ENCODE measurements at places on chromosomes 2 and 18.

- no peak for DNase-seq
These were observed 35.9 kb downstream of the ZNF385B start for GRCh38 chr2:179825494-179825893.

GRCh38 chr2:118169359-118170005, 81.2 kb downstream of the INSIG2 start:
- DNase-seq, result no peak

- DNase-seq, result no peak
These were observed 94.3 kb upstream of the ZNF516 start for GRCh38 chr18:76589316-76589715.

DNA sequence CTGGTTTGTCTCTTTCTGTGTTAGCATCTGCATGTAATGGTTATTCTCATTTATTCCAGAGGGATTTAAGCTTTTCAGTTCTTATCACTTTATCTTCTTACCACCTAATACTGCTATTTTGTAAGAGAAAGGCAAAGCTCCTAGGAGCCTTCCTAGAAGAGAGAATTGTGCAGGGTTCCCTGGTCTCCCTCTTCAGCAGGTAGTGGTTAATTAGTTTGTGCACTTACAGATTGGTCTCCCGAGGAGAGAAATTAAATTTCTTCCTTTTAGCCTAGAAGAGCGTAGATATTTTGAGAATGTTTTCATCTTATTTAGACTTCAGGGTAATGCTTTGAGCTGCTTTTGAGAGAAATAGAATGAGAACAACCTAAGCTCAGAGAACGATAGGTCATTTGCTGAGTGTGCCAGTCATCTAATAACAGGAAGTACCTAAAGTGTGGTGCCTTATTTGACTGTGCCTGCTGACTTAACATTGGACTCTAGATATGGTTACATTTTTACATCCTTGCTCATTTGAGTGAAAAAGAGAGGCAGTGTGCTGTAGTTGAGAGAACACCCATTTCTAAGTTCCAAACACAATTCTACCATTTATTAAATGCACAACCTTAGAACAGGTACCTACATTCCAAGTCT, 651.4 kb downstream of the STK39 start:
- DNase-seq, result no peak

DNA sequence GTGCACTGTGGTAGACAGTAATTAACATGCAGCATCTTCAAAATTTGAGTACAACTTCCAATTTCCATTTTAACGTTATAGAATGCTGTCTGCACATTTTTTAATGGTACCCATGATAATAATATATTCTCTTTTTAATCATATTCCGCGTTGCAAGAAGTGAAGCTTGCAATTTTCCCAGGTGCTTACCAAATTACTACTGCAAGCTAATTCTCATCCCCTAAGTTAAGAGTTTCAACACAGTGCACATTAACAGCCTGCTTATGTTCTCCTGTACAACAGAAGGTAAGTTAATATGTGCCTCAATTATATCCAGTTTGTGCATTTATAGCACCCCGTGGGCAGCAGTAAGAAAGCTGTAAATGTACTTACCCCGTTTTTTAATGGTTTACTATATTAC, 132.9 kb downstream of the CBLN2 start:
- no peak for DNase-seq

All from NCI-H526 (cell line).